ENCODE measurements at places on chromosomes 4 and X.

DNA sequence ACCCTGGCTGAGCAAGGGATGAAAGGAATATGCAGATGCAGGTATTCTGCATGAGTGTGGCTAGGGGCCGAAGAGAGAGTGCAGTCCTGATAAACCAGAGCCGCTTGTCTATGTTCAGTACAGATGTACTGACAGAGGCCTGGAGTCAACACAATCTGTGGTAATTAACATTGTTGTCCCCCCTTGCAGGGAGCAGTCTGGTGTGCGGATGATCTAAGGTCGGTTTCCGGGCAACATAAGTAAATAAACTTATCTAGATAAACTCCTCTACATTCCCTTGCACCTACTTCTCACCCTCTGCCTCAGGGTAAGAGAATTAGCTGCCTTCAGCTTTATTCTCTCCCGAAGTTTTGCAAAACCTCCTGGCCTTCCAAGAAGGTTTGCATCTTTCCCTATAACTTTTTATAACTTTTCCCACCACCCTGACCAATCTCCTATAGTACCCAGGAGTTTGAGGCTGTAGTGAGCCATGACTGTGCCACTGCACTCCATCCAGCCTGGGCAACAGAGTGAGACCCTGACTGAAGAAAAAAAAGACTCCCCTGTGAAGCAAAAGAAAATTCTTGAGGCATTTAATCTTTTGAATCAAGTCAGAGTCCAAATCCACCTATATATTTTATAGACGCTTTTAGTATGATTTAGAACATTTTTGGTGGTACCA is 26.6 kb downstream of the SNX25 start:
- DNase-seq, result no peak

DNA sequence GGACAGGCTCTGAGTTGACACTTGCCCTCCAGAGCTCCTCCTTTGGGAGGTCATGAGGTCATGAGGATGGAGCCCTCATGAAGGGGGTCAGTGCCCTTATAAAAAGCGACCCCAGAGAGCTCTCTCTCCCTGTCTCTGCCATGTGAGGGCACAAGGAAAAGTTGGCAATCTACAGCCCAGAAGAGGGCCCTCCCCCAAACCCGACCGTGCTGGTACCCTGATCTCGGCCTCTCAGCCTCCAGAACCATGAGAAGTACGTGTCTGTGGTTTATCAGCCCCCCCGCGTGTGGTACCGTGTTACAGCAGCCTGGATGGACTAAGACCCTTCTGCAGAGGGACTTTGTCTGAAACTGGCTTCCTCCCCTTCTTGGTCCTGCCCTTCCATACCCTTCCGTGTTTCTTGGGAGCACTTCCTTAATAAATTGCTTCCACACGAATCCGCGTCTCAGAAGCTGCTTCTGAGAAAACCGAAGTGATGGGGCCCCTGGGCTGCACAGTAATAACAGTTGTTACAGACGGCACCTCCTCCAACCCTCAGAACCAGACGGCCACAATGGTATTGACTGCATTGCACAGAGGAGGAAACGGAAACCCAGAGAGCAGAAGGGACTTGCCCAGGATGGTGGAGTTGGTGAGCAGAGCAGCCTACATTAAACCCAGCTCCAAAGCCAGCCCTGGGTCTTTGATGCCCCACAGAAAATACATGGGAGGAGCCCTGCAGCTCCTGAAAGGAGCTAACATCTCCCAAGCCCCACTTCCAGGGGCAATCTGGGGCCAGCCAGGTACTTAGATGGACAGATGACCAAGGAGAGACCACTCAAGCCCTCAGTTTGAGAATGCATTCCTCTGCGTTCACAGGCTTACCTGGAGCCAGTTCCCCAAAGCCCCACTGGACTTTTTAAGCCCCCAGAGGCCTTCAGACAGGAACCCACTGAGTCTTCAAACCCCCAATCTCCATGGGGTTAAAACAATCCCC is 242.7 kb downstream of the BCOR start:
- peak; percentile 51 for DNase-seq

- DNase-seq, result no peak
Observed at GRCh38 chrX:39011454-39012221, 210.4 kb downstream of the MID1IP1 start.

DNA sequence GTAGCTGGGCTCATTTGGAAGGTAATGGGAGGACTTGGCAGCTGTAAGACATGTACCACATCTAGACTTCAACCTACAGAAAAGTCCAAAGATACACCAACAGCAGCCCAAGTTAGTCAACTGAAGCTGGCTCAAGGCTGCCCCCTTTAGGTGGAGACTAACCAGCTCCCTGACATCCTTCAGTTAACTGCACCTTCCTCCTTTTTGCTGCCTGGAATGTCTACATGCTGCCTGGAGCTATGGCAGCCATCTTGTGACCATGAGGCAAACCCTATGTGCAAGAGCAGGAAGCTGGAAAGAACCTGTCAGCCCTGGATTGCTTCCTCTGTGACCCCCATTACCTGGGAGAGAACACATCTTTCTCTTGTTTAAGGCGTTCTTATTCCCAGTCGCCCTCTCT is 25.8 kb downstream of the ARSD start:
- no peak for DNase-seq

- DNase-seq, result no peak
Observed at GRCh38 chr4:145148980-145149379, 31.4 kb downstream of the OTUD4 start.

DNA sequence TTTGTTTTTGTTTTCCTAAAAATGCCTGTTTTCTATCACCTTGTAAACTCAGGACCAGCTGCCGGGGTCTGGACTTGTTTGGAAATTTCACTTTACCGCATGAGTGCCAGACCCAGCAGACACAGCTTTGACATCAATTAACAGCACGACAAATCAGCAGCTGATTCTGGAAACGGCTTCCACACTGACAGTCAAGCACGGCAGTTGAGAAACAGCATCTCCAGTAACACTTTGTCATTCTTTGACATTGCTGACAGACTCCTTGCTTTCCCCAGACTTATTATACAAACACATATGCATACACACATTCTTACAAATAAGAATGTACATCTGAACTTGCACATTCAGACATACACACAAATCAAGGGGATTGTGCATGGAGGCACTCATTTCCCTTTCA is 1017.6 kb upstream of the HS3ST1 start:
- DNase-seq, result no peak

- DNase-seq, result no peak
Observed at GRCh38 chrX:124501586-124501985, 155.2 kb downstream of the SH2D1A start.

DNA sequence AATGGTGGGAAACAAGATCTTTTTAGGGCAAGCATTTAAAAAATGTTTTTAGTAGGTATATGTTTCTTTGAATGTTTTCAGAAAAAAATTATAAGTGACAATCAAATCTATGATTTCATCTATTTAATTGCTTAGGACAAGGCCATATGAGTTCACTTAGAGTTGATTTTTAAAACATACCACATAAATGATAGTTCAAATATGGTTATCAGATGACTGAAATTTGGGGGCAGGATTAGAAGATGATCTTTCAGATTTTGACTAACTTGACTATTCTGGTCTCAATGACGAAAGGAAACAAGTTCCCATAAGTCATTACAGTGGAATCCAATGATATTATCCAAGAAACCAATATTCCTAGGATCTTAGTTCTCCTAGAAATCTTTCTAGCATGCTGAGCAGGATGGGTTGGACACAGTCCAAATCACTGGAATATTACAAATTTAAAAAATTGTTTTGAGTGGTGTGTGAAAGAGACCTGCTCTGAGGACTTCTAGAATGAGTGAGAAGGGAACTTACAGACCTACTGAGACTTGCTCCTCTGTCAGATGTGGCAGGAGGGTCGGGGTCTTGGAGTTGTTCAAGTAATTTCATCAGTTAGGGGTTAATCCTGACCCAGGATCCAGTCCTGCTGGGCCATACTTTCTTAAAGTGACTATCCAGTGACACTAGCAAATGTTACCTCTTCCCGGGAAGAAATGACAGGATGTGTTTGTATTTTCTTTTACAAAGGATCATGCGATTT is 20.0 kb downstream of the RHOH start:
- DNase-seq, result no peak

DNA sequence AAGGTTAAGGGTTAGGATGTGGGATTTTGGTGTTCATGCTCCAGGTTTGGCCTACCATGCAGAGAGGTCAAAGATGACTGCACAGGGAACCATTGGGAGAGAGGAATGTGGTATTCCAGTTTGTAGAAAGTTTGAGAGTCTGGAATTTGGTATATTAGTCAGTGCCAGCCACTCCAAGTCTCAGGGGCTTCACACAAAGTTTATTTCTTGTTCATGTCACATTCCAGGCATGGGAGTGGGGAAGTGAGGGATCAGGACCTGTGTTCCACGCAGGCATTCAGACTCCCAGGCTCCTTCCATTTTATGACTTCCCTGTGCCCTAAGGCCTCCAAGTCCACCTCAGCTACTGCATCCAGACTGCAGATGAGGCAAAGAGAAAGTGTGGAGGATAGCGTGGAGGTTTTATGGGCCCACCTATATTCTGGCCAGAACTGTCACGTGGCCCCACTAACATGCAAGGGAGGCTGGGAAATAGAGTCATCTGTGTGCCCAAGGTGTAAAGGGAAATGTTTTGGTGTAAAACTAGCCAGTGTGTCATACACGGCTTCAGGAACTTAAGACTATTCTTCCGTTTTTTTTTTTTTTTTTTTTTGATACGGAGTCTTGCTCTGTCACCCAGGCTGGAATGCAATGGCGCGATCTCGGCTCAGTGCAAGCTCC is 140.6 kb upstream of the SCML1 start:
- DNase-seq, result no peak

DNA sequence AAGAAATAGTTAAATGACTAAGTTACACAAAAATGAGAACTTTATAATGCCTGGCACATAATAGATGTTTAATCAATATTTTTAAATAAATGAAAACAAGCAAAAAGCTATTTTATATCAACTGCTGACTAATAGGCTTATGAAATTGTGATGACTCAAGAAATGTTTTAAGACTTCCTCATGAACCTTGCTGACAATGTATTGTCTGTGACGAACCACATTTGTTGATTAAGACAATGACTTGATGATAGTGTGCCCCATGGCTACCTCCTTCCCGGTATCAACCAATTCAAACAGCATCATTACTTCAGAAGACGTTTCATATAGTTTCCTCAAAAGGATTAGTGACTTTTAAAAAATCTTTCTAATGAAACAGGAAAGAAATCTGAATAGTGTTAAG is 7.9 kb downstream of the CXCL6 start:
- no peak for DNase-seq

GRCh38 chr4:144948009-144948408 is 150.0 kb downstream of the ANAPC10 start:
- no peak for DNase-seq

GRCh38 chr4:14726877-14727361 is 275.4 kb upstream of the CPEB2 start:
- DNase-seq, result no peak

GRCh38 chrX:149527705-149528104 is 13.1 kb upstream of the EOLA1 start:
- DNase-seq, result no peak

DNA sequence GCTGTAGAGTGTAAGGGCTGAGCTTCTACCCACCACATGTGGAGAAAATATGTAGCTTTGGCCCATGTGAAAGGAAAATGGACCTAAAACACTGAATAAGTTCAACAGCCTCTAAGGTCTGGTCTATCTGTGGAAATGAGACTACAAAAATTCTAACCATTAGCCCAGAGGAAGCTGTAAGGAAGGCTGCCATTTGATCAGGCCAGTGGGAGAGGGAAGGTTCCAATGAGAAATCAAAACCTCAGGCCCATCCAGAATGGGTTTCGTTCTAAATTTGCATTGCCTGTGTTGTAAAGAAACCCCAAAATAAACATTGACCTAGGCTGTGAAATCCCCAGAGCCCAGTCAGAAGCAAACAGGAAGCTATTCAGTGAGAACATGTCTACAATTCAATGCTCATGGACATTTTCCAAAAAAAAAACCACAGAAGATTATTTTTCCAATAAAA is 320.4 kb upstream of the SLC7A11 start:
- DNase-seq, result no peak

GRCh38 chr4:89403826-89404225 is 96.2 kb upstream of the GPRIN3 start:
- DNase-seq, result no peak

GRCh38 chr4:43716721-43717395 is 731.8 kb downstream of the KCTD8 start:
- no peak for DNase-seq

GRCh38 chr4:140267576-140267975 is 105.9 kb upstream of the SCOC start:
- DNase-seq, result no peak

DNA sequence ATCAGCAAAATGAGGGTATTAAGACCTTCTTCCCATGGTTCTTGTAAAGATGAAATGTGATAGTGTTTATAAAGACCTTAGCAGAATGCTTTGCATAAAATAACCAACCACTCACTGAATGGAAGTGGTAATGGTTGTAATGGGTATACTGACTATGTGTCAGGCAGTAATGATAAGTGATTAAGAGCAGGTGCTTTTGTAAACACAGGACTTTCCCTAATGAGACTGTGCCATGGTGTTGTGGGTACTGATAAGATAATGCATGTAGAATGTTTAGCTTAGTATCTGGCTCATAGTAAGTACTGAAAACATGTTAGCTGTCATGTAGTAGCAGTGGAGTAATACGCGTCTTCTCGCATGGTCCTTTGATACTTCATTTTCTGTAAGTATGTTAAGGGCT is 6.9 kb downstream of the LSM6 start:
- DNase-seq, result no peak

- no peak for DNase-seq
Observed at GRCh38 chr4:20255251-20255586, 3.5 kb downstream of the SLIT2 start.

GRCh38 chr4:175412746-175413145 is 399.3 kb downstream of the GPM6A start:
- DNase-seq, result no peak

DNA sequence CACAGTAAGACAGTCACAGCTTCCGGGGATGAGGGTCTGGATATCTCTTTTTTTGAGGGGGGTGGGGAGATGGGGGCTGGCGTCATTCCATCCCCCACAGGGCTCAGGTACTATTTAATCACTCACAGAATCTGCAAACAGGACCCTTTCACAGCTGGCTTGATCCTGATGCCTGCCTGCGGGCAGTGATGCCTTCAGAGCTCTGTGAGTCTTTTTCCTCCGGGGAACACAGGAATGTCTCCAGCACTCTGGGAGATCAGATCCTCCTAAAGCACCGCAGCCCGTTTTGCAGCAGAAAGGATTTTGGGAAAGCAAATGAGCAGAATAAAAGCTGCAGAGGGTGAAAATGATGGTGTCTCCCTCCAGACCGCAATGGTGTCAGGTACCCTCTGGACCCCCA is 13.2 kb upstream of the SHOX start:
- no peak for DNase-seq

DNA sequence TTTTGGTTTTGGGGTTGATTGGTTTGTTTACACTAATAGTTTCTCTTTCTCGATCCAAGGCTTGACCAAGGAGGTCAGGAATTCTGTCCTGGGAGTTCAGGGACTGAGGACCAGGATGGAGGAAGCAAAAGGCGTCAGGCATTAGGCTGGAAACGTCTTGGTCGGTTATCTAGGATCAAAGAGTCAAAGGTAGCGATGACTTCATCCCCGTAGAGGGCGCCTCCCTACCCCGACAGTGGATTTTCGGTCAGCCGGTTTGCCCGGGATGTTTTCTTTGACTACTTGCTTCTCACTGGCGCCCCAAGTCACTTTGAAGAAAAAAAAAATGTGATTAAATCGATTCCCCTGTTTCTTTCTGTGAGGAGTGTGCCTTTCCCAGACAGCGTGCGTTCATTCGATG is 980 bp upstream of the FHDC1 start:
- DNase-seq, result no peak

GRCh38 chr4:105210916-105211315 is 64.2 kb downstream of the TET2 start:
- no peak for DNase-seq

Data from stimulated activated CD4-positive, alpha-beta T cell treated with anti-CD3 and anti-CD28 coated beads, Interleukin-1b, Interleukin-23, amount 100 ng/mL, for 1 hour (primary cell).